ENCODE measurements at places on chromosomes 13 and 19.
A peak's percentile ranks its signal among the peaks of the same experiment; 100 is the strongest.

GRCh38 chr13:102333320-102334198 is 68.3 kb downstream of the FGF14 start:
- DNase-seq, result no peak

DNA sequence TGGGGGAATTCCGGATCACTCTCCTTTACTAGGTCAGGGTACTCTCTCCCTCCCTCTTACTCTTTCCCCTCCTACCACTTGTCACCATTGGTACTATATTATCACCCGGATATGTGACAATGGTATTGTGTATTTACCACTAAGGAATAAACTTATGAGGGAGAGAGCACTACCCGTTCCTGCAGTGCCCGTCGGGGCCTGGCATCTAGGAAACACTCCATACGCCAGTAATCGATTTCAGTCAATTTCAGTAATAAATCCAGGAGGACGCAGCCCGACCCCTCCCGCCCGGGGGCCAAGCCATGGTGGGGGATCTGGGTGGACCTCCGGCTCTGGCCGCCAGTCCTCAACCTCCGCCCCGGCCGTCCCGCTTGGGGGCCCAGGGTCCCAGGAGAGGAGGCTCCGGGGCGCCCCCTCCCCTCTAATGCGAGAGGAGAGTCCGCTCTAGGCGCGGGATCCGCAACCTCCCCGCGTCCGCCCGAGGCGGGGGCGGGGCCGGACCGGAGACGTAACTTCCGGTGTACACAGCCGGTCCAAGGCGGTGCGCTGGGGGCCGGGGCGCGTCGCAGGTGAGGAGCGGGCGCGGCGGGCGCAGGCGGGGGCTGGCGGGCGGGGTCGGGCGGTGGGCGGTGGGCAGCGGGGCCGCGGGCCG is at the start of gene GARRE1:
TSS of gene GARRE1 (plus strand) at position 509 of the 652 bp plus-strand sequence. CDS start 45,920 bp downstream, outside the sequence.
- DNase-seq, result peak; percentile 90

- DNase-seq, result peak; percentile 52
Observed at GRCh38 chr19:48719263-48720171, at the start of gene MAMSTR. TSS of gene MAMSTR (minus strand) at chr19:48719725. CDS start at chr19:48719031, 694 bp downstream.

- no peak for DNase-seq
Observed at GRCh38 chr13:101017123-101017872, 342.7 kb upstream of the TMTC4 start.

DNA sequence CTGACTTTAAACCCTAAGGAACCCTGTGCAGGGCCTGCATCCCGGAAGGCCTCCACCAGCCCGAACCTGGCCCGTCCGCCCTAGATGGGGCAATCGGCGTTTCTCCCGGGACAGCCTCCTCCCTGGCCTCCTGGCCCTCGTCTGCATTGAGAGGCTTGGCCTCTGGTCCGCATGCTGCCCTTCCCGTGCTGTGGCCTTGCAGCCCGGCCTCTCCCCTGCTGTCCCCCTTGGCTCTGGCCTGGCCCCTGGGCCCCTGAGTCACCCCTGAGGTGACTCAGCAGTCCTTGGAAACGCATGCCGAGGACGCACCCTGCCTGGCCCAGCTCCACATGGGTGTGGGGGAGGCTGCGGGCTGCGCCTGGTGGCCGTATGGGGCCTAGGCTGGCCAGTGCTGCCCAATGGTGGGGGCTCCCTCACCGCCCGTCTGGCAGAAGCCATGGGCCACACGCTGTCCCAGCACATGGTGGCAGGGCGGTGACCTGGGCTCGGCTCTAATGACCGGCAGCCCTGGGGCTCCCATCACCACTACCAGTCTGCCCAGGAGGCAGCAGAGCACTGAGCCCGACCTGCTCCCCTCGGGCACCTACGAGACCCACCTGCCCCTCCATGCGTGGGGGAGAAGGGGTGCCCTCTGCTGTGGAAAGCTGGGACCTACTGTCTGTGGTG is 25.7 kb downstream of the SH3GL1 start:
- peak; percentile 89 for DNase-seq

DNA sequence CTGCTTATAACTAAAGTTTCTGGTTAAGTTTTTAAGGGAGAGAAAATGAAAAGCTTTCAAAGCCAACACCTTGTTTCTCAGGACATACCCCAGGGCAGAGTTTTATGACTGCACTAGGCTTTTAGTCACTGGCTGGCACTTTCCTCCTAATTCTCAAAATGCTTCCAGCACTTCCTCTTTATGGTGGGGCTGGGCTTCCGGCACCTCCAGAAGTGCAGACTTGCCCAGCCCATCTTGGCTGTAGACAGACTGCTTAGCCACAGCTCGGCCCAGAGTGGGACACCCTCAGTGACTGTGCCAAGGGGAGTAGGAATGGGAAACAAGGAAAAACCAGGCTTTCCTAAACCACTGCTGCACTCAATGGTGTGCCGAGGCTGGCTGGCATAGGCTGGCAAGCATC is 23.2 kb upstream of the GTF3A start:
- DNase-seq, result peak; percentile 40

- no peak for DNase-seq
Observed at GRCh38 chr13:90201676-90202460, 1145.6 kb upstream of the MIR17HG start.

GRCh38 chr13:91346850-91347201 is 661 bp upstream of the MIR17HG start:
- peak; percentile 20 for DNase-seq

DNA sequence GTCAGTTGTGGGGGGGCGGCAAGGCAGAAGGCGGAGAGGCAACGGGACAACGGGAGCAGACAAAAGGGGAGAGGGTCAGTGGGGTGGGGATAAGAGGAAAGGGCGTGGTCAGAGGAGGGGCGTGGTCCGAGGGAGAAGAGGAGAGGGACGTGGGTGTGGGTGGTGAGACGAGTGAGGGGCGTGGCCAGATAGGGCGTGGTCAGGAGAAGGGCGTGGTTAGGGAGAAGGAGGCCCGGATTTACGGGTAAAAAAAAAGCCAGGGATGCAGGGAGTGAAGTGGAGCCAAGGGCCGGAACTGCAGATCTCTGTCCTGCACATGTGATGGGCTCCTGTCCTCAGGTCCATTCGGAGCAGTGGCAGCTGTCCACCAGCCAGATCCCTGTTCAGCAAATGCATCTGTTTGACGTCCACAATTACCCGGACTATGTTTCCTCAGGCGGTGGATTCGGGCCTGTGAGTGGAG is 21.5 kb downstream of the CPT1C start:
- DNase-seq, result peak; percentile 59

DNA sequence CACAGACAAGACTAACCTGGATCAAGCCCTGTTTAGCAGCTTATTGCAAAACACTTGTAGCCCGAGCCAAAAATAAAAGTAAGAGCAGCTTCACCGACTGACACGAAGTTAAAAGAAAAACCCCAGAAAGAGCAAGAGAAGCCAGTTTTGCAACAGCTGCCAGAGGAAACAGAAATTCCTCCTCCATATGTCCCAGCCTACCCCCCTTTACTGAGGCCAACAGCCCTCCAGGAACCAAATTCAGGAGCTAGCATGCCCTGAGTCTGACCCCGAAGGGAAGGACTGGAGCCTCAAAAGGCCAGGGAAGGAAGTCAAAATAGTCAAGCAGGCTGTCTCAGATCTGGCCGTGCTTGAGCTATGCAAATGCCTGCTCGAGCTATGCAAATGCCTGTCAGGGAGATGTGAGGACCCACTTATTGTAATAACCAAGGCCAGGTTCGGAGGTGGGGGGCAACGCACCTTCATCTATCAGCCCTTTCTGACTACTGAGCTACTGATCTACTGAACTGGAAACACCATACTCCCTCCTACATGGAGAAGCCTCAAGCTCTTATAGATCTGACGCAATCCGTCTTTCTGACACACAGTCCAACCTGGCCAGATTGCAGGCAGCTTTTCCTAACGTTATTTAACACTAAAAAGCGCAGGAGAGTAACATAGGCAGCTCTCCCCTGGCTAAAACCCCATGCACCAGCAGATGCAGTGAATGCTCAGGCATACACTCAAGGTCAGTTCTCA is 6.7 kb downstream of the SIGLEC11 start:
- no peak for DNase-seq

GRCh38 chr19:9043524-9043923 is 33.3 kb upstream of the MUC16 start:
- no peak for DNase-seq

DNA sequence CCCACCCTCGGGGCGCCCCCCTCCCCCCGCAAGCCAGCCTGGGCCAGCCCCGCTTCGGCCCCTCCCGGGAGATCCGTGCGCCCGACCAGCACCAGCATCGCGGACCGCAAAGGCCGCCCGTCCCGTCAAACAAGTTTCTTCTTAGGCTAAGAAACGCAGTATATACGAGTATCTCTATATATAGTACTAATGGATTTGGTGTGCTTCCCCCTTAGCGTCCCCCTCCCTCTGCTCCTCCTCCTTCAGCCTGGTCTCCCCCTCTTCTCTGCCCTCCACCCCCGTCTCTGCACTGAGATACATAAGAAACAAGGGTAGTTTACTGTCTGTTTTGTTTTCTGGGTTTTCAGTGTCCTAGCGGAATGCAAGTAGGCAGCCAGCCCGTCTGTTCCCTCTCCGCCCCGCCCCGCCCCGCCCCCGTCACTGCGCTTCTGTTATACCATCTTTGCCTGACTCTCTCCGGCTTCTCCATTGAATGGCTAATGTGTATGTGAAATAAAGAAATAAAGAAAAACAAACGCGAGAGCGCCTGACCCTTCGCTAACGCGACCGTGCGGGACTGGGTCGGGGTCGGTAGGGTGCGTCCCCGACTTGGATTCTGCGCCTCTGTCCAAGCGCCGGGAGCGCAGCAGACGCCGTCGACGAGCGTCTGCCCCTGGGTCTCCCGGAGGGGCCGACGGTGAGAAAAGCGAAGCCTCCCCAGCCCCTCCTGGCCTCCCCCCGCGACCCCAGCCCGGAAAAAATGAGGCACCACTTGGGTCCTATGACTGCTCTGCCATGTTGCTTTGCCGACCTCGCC is 4.2 kb downstream of the LYL1 start:
- peak; percentile 38 for DNase-seq

GRCh38 chr13:102905905-102906771 is 60.3 kb downstream of the ERCC5 start:
- no peak for DNase-seq

DNA sequence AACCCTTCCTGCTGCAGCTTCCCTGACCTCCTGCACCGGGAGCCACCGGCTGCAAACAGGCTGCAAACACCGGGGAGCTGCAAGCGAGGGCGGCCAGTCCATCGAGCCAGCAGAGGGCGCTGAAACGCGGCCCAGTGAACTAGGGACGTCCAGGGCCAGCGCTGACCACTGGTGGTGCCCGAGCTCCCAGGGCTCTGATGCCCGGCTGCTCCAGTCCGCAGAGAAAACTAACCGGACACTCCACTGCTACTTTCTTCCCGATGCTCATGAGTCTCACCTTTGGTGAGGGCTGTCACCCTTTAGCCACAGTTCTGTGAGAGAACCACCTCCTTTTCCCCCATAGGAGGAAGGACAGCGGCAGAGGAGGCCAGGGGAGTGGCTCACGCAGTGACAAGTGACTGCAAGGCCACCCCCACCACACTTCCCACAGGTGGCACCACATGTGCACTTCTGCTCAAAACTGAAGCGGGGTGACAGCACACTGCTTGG is 82.8 kb upstream of the MTIF3 start:
- peak; percentile 88 for DNase-seq

GRCh38 chr13:66875264-66875663 is 354.9 kb downstream of the PCDH9 start:
- no peak for DNase-seq

GRCh38 chr19:41445575-41445974 is 2.6 kb downstream of the ERICH4 start:
- no peak for DNase-seq

Data from left cardiac atrium (tissue), 4 donors.